ENCODE measurements at places on chromosomes 4 and X.

DNA sequence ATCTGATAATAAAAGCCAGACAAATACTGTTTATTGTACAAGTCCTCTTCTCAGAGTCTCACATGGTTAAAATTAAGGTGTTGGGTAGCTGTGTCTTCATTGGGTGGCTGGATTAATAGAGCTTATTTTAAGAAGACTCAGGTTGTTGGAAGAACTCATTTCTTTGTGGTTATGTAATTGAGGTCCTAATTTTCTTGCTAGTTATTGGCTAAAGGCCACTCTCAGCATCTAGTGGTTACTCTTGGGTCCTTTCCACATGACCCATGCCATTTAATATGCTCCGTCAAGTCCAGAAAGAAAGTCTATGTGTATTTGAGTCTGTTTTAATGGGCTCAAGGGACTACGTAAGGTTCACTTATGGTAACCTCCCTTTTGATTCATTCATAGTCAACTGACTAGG is 1668.6 kb upstream of the AGA start:
- DNase-seq: no peak

GRCh38 chr4:38644201-38644600 is 19.8 kb upstream of the KLF3 start:
- no peak for DNase-seq

- DNase-seq: no peak
Observed at GRCh38 chr4:74004668-74005067, 6.2 kb upstream of the CXCL5 start.

DNA sequence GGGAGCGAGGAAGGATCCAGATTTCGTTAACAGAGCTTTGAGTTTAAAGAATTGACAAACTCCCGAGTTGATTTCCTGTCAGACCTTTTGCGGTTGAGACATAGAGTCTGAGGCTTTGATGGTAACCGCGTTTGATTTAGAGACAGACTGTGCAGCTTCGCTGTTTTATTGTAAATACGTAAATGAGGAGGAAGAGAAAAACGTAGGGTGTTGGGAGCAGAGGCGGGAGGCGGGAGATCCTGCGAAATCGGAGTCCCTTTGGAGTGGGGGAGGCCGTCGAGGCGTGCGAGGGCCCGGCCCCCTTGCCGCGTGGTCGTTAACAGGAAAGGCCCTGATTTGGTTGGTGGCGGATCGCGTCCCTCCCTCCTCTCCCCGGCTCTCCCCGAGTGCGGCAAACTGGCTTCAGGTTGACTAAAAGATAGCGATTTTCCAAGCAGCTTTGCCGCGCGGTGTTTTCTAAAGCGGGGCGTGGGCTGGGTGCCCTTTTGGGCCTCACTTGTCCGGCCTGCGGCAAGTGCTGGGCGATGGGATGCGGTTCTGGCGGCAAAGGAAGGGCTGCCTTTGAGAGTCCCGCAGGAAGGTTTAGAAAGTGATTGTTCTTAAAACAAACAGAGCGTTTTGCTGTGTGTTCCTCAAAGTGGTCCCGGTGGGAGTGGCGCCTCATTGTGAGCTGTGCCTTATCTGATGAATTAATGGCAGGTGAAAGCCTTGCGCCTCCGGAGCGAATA is 857 bp downstream of the SCML1 start:
- DNase-seq: no peak

GRCh38 chr4:86927843-86928395 is 6.9 kb upstream of the AFF1 start:
- no peak for DNase-seq

DNA sequence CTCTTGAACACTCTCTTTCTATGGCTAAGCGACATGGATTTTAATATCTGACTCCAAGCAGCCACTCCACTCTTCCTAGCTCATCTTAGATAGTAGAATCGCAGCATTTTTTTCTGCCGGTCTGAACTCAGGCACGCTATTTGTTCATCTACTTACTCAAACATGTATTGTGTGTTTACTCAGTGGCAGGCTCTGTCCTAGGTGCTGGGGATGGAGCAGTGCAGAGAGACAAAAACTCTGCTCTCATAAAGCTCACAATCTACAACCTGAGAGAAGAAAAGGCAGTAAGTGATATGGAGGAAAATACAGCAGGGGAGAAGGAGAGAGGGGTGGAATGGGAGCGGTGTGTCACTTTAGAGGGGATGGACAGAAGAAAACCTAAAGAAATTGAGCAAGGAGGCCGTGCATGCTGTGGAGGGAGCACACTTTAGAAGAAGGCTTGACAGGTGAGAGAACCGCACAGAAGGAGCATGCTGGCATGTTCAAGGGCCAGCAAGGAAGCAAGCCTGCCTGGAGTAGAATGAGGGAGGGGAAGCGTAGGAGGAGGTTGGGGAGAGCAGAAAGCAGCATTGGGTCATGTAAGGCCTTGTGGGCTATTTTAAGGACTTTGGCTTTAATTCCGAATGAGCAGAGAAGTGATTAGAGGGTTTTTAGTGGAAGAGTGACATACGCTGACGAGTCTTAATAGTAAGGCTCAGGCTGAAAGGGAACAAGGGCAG is 132.0 kb downstream of the ANK2 start:
- DNase-seq: no peak

GRCh38 chr4:165788686-165789463 is 84.2 kb upstream of the TLL1 start:
- DNase-seq: no peak

DNA sequence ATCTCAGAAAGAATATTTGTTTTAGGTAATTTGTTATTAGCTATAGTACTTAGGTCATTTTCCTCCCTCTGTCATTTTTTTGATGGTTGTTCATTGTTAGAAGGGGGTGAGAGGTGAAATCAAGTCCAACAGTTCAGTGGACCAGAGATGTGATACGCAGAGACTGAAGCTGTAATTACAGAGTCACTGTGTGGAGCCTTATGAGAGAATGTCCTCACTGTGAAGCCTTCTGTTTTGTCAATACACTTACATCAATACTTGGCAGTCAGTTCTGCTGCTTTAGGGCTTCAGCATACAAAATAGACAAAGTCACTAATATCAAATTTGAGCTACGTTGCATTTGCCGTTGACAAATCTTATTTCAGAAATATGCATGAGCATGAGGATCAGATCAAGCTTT is 692.5 kb downstream of the C4orf33 start:
- no peak for DNase-seq

DNA sequence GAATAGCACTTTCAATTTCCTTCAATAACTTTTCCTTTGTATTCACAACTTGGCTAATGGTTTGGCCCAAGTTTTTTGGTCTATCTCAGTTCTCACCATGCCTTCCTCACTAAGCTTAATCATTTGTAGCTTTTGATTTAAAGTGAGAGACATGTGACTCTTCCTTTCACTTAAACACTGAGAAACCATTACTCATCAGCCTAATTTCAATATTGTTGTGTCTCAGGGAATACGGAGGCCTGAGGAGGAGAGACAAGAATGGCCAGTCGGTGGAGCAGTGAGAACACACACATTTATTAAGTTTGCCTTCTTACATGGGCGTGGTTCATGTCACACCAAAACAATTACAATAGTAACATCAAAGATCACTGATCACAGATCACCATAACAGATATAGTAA is 56.7 kb downstream of the TSPAN5 start:
- no peak for DNase-seq

GRCh38 chrX:54745676-54746075 is 52.4 kb downstream of the ITIH6 start:
- DNase-seq: no peak

GRCh38 chr4:161650812-161651211 is 513.0 kb downstream of the FSTL5 start:
- DNase-seq: no peak

GRCh38 chr4:26252349-26253025 is 68.3 kb upstream of the RBPJ start:
- no peak for DNase-seq

DNA sequence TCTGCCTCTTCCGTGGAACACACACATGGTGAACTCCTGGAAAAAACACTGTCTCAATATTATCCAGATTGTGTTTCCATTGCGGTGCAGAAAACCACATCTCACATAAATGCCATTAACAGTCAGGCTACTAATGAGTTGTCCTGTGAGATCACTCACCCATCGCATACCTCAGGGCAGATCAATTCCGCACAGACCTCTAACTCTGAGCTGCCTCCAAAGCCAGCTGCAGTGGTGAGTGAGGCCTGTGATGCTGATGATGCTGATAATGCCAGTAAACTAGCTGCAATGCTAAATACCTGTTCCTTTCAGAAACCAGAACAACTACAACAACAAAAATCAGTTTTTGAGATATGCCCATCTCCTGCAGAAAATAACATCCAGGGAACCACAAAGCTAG is 87.9 kb downstream of the TET2 start:
- DNase-seq: no peak

DNA sequence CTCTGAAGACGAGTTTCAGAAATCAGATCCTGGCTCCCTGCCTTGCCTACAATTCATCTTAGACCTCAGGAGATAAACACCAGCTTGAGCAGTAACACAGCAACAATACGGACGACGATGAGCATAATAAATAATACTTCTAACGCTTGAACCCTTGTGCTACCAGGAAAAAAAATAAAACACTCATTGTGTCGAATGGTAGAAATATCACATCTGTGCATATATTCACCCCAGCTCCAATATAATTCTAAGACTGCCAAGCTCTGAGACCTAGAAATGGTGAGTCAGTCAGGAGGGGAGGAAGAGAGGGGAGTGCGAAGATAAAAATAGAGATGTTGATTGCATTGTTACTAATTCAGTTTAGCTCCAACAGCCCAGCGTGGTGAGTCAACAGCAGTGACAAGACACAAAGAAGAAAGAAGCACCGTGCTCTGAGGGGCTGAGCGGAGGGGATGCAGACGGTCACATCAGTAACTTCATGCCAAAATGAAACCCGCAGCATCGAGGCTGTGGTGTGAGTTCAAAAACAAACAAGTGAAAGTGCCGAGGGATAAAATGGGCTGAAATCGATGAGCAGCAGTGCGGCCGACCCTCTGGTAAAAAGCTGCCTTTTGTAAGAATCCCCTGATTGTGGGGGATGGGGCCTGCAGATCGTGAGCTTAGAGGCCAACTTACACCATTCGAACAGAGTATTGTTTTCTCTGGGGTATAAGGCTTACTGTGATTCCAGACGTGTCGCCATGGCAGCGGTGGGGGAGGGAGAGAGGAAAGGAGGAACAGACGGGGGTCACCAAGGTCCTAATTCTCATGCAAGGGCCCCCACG is 150.4 kb downstream of the MGST2 start:
- DNase-seq: no peak

- DNase-seq: peak; percentile 3
Observed at GRCh38 chrX:16892504-16893362, 22.6 kb upstream of the RBBP7 start.

- DNase-seq: no peak
Observed at GRCh38 chr4:78534286-78534955, 17.1 kb upstream of the ANXA3 start.

DNA sequence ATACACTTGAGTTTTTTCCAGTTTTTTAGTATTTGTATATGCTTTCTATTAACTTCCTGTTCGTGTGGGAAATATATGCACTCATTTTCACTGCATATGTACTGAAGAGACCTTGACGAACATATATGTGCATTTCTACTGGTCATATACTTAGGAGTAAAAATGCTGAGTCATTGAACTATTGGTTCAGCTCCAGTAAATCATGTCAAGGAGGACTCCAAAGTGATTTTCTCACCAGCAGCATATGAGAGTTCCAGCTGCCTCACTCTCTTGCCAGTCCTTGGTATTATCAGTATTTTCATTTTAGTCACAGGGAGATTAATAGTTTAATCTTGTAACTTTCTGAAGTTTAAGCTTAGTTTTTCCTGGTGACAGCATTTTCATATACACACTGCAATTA is 2750.2 kb downstream of the ARAP2 start:
- no peak for DNase-seq

- no peak for DNase-seq
Observed at GRCh38 chr4:42497142-42497910, 100.0 kb downstream of the SHISA3 start.

DNA sequence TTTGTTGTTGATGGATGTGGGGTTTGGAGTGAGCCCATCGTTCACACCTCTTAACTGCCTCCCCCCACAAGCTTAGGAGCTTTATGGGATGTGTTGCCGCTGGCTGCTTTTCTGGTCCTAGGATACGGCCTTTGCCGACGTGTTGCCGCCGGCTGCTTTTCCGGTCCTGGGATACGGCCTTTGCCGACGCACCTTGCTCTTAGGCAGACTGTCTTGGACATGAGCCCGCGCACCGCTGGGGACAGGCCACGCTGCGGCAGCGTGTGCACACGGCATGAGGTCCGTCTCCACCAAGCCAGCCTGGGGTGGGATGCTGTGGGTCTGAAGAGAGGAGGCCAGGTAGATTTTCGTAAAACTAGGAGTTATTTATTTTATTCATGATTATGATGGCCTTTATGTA is 14.2 kb downstream of the RGS12 start:
- DNase-seq: no peak

GRCh38 chr4:107552306-107552705 is 167.7 kb downstream of the PAPSS1 start:
- DNase-seq: no peak

- no peak for DNase-seq
Observed at GRCh38 chrX:21959362-21960051, 19.0 kb downstream of the SMS start.

- no peak for DNase-seq
Observed at GRCh38 chrX:103941201-103941975, 21.0 kb upstream of the TMSB15B start.

GRCh38 chr4:174559894-174560293 is 37.6 kb upstream of the HPGD start:
- DNase-seq: no peak

DNA sequence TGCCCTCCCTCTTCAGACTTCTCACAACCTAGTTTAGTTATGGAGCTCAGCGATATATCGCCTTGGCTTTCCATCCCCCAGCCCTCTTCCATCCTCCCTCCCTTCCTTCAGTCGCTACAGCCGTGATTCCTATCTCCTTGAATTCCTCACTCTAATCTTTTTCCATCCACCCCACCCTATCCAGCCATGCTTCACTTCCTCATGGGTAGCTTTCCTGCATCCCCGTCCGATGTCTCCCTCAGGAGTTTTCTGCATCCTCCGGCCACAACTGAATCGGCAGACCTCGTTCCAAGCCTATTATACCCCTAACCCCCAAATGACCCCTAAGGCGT is 456 bp downstream of the SNX12 start:
- DNase-seq: no peak

DNA sequence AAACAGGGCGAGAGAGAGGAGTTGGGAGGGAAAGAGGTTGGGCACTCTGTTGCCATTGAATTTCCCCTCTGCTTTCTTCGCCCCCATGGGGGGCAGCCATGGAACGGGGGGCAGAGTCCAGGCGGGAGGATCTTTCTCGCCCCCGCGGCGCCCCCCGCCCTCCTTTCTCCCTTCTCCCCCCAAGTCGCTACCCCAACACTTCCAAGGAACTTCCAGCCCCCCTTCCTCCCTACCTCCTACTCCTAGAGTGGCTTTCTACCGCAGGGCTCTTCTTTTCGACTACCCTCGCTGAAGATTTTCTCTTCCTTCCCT is 594 bp upstream of the STAG2 start:
- no peak for DNase-seq

- DNase-seq: no peak
Observed at GRCh38 chr4:54085284-54085683, 14.7 kb upstream of the GSX2 start.

- no peak for DNase-seq
Observed at GRCh38 chr4:168248176-168248710, 70.3 kb downstream of the DDX60 start.

- no peak for DNase-seq
Observed at GRCh38 chr4:172698256-172698655, 470.4 kb upstream of the GALNT7 start.

All from activated CD4-positive, CD25-positive, alpha-beta regulatory T cell (primary cell).